Hematopoietic multipotent progenitor cell treated with erythropoietin and hydrocortisone succinate and interleukin-3 and kit ligand, for 15 days (in vitro differentiated cells): ENCODE measurements at places on chromosomes 1 and 21.

DNA sequence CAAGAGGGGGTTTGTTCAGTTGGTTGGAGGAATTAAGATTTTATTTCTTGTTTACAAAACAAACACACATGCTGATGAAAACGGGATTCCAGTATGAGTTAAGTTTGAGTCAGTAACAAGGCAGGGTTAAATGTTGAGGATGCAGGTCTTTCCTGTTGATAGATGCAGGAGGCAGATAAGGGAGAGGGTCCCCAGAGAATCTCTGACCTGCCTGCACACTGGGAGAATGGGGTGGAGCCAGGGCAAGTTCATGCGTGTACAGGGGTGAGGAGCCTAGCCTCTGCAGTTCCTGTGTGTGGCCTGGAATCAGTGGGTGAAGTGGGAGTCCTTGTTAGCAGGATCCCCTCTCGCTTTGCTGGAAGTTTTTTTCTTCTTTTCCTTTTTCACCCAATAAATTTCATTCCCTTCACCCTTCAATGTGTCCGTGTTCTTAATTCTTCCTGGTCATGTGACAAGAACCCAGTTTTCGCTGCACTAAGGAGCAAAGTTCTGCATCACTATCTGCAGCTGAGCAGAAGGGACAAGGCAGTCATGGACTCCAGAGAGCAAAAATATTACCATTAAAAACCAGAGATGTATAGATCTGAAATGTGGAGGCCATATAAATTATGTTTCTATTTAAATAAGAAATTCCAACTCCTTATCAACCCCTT lies 69.9 kb upstream of the MARK1 start:
- DNase-seq, result no peak

DNA sequence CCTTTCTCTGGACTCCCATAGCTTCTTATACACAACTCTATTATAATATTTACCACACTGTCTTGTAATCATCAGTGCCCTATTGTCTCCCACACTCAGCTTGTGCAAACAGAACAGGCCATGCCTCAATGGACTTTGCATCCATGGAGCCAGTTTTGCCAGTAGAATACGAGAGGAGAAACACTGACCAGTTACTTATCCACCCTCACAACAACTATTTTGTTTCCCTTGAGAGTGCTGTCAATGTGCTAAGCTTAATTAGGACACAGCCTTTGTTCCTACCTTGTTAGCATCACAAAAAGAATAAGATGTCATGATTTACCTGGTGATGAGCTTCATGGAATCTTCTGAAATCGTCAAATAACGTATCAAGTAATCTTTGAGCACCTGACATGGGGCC lies 18.1 kb upstream of the LRRC52 start:
- no peak for DNase-seq

GRCh38 chr1:89943846-89944781 lies 50.8 kb upstream of the ZNF326 start:
- no peak for DNase-seq

GRCh38 chr1:41731516-41732030 lies 187.1 kb downstream of the HIVEP3 start:
- DNase-seq, result no peak

GRCh38 chr1:230273141-230273710 lies 152.9 kb downstream of the PGBD5 start:
- no peak for DNase-seq

GRCh38 chr1:29542548-29542947 lies 306.2 kb downstream of the PTPRU start:
- DNase-seq, result no peak

- DNase-seq, result no peak
Observed at GRCh38 chr1:163191301-163191700, 11.4 kb downstream of the RGS5 start.

DNA sequence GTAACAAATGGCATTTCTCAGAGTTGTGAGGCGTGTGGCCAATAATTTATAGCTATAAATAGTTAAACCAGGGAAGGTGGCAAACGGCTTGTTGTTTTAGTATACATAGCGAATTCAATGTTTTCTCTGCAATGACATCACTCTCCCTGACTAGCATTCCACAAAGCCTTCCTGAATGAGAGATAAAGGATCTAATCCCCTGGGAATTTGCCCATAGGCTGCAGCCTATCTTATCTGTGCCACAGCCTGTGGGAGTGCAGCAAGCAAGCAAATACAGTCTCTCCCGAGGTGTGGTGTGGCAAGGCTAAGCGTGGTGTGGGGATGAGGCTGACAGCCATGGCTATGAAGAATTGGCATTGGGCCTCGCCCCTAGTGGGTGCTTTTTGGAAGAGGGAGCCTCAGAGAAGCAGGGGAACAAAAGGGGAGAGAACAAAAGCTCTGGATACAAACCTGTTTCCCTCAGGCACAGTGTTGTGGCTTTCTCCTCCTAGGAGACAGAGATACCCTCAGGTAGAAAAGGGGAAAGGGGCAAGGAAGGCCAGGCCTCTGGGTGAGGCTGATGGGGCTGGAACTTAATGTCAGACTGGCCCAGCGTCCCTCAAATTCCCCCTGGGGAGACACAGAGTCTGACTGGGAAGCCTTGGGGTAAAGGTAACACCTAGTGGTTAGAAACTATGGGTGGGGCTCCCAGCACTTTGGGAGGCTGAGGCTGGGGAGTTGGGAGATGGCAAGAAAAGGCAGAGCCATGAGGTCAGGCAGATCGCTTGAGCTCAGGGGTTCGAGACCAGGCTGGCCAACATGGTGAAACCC lies 8.9 kb downstream of the TAGLN2 start:
- no peak for DNase-seq

- DNase-seq, result peak; percentile 73
Observed at GRCh38 chr1:202106340-202107254, 16.1 kb upstream of the GPR37L1 start.

DNA sequence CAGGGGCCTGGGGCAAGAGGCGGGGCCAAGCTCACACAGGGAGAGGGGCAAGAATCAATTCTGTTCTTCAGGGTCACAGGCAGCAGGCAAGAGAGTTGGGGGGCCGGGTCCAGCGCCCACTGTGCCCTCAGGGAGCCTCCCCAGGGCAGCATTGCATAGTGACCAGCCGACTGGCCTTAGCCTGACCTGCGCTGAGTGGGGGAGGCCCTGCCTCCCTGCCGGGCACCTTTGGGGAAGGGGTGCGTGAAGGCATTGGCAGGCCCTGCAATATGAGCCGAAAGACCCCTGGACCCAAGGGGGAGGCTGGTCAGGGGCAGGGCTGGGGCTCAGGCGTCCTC lies 12.2 kb downstream of the SCNN1D start:
- no peak for DNase-seq

DNA sequence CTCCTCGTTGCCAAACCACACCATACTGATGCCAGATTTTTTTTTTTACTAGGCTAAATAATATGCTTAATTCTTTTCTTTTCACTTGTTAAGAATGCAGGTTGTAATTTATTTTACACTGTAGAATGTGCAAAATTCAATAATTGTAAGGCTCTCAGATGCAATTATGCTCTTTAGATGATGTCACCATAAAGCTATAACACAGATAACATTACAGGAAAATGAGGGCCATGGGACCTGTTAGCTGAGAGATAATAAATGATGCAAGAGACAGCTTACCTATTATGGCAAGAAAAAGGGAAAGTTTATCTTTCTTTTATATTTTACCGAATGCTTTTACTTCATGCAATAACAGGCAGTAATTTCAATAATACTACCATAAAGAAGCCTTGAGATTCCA lies 35.4 kb downstream of the CHRM3 start:
- no peak for DNase-seq

GRCh38 chr1:229114315-229114714 lies 156.6 kb upstream of the RAB4A start:
- DNase-seq, result no peak

GRCh38 chr1:233944601-233945000 lies 40.1 kb downstream of the SLC35F3 start:
- no peak for DNase-seq

GRCh38 chr1:19511116-19511515 lies 25.8 kb upstream of the CAPZB start:
- no peak for DNase-seq
